ENCODE measurements at places on chromosomes 7 and 10. TPM values are rescaled to one million over a fixed set of nuclear protein-coding genes. Genes with fewer than 3 reads are reported as not detected.

TMEM139 gene
- total RNA-seq: 1.6 TPM

DNA sequence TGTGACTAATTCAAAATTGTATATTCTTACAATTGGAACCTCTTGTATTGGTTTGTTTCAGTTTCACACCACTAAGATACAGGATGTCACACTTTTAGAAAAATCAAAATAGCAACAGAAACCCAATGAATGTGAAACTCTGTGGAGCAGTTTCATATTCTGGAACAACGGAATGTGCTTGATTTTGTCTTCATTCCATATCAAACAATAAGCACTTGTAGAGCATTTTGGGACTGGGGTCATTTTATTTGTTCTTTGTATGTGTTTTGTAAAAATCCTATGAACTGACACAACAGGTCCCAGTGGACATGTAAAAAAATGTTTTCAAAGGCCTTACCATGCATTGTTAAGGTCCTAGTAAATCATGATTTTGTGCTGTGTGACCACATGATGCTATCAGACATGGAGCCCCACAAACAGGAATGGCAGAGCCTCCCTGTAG is 123.1 kb downstream of the DKK1 start:
- no peak for DNase-seq

- DNase-seq: no peak
These were observed 191.5 kb downstream of the REEP3 start for GRCh38 chr10:63712717-63713115.

- DNase-seq: no peak
These were observed 363.9 kb downstream of the MALRD1 start for GRCh38 chr10:19412531-19412930.

- peak; percentile 11 for DNase-seq
These were observed 25.0 kb upstream of the C1GALT1 start for GRCh38 chr7:7157177-7157886.

Measured in activated naive CD4-positive, alpha-beta T cell treated with anti-CD3 and anti-CD28 coated beads, Interleukin-2, amount 50 U/mL, for 72 hours (primary cell).